ENCODE measurements at places on chromosomes 4 and X.

- DNase-seq = no peak
Measured at GRCh38 chrX:150217609-150218008, 145.5 kb upstream of the MAMLD1 start.

DNA sequence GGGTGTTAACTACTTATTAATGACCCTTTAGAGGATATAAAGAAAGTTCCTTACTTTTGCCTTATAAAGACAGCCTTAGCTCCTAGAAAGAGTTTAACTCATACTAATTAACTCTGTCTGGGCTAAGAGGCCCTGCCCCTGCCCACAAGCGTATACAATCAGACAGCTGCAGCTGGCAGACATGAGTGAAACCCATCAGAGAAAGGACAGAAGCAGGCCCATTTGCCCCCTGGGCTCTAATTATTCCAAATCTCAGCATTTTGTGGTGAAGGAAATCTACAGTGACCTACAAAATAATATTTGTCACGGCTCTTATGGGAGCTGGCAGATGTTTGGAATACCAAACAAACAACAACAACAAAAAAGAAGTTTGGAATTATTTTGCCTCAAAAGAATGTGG is 71.8 kb downstream of the CHRDL1 start:
- no peak for DNase-seq

GRCh38 chrX:21944136-21944615 is 3.7 kb downstream of the SMS start:
- peak; percentile 59 for DNase-seq

DNA sequence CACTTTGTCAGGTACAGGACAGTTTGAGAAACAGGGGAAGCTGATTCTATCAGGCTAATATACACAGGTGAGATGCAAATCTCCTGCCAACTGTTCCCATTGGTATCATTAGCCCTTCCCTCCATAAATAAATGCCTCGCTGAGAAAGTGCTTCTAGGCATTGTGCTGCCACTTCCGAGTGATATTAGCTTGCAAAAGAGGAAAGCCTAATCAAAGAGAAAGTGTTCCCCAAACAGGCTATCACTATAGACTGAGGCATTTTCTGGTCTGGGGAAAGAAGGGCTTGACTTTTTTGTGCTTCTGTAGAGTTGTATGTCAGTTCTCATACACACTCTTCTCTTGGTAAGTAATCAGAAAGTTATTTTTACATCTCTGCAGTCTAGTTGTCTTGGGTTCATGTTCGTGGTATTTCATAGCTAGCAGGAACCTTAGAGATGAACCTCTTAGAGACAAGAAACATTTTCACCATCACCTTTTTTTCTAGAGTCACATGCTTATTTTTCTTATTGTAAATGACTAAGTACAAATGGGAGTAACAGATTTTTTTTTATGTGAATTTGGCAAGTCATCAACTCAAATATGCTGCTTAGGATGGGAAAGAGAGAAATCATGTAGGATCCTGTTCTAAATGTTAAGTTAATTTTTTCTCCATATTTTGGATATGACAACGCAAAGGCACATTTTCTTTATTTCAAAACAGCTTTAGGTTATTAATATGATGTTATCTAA is 1009.8 kb downstream of the ADGRL3 start:
- DNase-seq = no peak

GRCh38 chrX:125786316-125786715 is 379.8 kb downstream of the DCAF12L2 start:
- no peak for DNase-seq

- DNase-seq = no peak
Measured at GRCh38 chr4:165922747-165923146, 49.7 kb downstream of the TLL1 start.

- no peak for DNase-seq
Measured at GRCh38 chr4:127993151-127993550, 27.9 kb downstream of the ABHD18 start.

DNA sequence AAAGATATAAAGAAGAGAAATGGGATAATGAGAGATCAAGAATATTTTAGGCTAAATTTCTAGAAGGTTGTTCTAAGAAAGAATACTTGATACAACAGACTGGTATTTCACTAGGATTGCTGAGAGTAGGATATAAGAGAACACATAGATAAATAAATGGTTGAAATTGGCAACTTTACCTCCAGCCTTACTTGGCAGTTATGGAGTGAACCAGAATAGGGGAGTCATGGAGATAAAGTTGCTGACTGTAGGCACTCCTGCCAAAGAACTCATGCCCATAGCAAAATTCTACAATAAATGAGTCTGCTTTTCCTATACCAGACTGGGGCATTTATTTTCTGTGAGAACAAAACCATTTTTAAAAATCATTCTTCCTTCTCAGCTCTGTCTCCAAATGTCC is 26.4 kb upstream of the MMRN1 start:
- DNase-seq = no peak

GRCh38 chr4:54959651-54960116 is 165.7 kb downstream of the KDR start:
- no peak for DNase-seq

GRCh38 chrX:18885328-18886004 is 98.4 kb downstream of the PHKA2 start:
- DNase-seq = peak; percentile 12

GRCh38 chrX:13837290-13837745 is 20.4 kb upstream of the GPM6B start:
- DNase-seq = no peak

GRCh38 chrX:25295466-25295865 is 279.7 kb upstream of the ARX start:
- no peak for DNase-seq

GRCh38 chr4:7210824-7211223 is 18.5 kb downstream of the SORCS2 start:
- peak; percentile 88 for DNase-seq

DNA sequence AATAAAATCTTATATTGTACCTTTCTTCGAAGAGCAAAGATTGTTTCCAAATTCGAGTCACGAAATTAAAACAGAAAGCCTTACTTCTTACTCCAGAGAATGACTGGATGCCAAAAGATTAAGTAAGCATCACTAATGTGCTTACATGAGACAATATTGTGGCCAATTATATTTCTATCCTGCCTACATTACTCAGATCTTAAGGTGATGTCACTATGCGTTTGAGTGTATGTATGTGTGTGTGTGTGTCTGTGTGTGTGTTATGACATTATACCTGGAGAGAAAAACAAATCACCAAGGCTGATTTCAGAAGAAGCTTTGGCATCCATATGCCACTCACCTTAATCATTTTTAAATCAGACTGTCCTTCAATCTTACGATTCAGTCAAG is 556.3 kb downstream of the PPARGC1A start:
- DNase-seq = no peak

- no peak for DNase-seq
Measured at GRCh38 chrX:103889216-103889615, 57.2 kb upstream of the RAB9B start.

DNA sequence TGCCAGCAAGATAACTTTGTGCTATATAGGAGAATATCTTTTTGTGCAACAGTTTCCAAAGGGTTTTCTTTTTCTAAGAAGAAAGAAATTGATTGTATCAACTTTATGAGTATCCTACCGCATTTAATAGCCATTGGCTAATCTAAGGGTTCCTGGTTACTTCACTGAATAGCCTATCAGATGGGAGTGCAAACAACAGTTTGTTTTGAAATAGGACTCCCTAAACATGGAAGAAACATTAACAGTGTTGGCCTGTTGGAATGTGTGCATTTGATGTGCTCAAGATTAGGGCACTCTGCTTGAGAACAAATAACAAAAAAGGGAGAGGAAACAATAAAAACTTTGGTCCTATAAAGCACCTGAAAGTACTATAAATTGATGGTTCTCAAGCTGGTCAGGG is 29.1 kb downstream of the NPNT start:
- no peak for DNase-seq

- no peak for DNase-seq
Measured at GRCh38 chrX:108159028-108159670, 67.6 kb downstream of the ATG4A start.

DNA sequence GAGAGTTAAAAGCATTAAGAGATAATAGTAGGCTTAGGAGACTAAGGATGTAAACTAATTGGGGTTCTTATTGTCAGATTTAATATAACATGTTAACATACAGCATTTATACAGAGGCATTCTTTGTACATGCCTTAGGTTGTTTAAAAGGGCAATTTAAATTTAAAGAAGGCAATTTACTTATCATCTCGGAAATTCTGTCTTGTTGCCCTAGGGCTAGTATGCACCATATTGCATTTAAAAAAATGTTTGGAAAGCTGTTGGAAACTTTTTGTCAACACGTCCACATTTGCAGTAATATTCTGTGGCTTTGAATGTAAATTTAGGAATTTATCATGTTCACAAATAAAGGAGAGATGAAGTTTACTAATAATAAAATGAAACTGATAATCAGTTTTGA is 25.5 kb downstream of the GALNT7 start:
- no peak for DNase-seq

GRCh38 chrX:19647731-19648588 is 132.7 kb upstream of the MAP3K15 start:
- DNase-seq = no peak

- no peak for DNase-seq
Measured at GRCh38 chrX:11786862-11787261, 28.8 kb downstream of the MSL3 start.
